ENCODE measurements at places on chromosomes 6 and 20.

DNA sequence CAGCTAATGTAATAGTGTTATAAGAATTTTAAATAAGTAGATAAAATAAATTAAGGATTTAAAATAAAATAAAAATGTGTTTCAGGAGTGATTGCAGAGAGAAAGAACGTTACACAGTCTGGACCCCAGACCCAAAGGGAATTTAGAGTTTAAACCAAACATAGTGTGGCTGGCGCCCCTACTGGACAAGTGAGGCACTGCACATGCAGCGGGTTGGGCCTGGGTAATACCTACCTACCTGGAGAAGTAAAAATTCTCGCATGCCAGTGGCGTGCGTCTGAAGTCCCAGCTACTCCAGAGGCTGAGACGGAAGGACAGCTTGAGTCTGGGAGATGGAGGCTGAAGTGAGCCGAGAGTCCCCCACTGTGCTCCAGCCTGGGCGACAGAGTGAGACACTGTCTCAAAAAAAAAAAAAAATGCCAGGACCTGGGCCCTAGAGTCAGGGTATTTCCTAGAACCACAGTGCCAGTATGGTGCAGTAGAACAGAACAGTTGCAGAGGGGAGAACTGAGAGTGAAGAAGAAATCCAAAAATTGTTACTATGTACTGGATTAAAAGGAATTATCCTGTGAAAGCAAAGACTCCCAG, 71.4 kb upstream of the TCF21 start:
- peak; percentile 84 for DNase-seq

DNA sequence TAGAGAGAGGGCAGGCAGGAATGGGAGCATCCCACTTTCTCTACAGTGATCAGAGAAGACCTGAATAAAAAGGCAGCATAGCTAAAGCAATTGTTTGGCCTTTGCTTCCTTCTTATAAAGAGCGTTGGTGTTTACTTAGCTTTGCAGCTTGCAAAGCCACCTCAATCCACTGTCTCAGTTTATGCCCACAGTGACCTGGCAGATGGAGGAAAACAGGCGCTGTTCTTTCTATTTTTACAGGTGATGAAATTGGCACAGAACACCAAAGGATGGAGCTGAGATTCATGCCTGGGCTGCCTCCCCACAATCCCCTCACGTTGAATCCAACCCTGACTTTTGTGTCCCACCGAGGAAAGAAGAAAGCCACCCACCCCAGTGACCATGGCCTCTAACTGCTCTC, 130.5 kb downstream of the TTLL2 start:
- DNase-seq = no peak

DNA sequence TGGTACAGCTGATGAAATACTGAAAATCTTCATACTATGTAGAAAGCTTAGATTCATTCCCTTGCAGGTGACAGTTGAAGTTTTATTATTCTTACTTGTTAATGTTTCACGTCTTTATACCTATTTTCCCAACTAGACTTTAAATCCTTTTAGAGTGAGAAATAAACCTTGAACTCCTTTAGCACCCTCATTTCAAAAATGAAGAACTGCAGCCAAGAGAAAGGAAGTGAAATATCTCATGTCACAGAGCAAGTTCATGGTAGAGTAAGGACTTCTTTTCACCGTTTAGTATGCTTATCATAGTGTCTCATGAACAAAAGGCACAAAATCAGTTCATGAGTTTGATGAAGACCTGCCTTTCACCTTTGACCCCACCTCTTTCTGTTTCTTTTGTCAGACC, 38.5 kb downstream of the ORC3 start:
- DNase-seq = no peak

- DNase-seq = no peak
Observed at GRCh38 chr6:69825904-69826303, 29.1 kb upstream of the LMBRD1 start.

GRCh38 chr20:38277691-38278090, 17.2 kb upstream of the KIAA1755 start:
- no peak for DNase-seq

DNA sequence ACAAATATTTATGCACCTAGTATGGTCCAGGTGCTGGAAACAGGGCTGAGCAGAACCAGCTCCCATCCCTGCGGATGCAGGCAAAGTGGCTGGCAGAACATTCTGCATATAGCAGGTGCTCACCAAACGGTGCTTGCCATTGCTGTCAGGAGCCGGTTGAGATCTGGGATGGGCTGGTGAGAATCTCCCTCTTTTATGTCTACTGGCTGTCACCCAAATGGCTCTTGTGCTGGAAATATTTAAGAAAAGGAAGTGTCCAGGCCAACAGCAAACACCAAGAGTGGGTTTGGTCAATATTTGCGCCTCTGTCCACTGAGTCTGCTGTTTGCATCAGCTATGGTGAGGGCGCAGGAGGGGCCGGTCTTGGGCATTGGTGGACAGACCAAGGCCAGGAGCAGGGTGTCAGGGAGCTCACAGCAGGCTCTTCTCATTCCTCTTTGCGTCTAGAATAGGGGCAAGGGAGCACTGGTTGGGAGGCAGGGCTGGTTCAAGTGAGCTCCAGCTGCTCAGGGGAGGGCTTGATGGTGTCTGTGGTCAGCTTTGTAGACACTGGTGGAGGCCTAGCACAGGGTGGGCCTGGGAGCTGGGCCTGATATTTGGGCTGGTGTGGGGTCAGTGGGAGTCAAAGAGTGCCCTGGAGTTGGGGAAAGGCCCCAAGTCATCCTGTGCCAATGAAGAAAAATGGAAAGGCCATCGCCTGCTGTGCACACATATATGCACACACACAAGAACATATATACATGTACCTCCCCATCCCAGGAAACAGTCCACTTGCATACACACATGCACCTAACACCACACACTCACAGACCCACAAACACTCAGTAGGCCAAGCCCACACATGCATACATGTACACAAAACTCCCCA, 1.4 kb upstream of the BPIFB2 start:
- DNase-seq = no peak

DNA sequence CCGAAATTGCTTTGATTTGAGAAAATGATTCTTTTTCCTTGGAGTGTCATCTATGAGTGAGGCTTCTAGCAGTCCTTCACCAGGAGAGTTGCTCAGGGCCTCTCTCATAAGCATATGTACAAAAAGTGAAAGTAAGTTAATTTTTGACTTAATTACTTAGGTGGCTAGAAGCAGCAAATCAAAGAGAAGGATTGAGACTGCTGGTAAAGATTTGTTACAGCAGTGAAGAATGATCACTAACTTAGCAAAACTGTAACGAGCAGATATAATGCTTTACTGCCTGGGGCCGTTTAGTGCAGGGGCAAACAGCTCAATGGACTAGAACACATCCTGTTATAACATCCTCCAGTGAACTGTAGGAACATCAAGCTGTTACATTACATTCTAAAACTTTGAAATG, 167.8 kb upstream of the RIPOR2 start:
- no peak for DNase-seq

DNA sequence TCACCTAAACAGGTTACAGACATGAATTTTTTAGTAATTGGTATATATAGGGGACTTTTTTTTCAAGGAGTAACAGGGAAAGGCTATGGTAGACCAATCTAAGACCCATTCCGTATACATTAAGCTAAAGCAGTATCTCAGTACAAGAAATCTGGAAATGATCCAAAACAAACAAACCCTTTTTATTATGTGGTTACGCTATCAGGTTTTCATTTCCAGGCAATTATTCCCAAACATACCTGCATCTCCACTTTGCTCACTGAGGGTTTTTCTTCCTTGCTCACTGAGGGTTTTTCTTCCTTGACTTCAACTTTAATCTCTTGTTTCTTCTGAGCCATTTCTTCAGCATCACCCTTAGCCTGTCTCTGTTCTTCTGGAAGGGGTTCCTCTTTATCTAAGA, 107.3 kb downstream of the EPB41L2 start:
- no peak for DNase-seq

Measured in Karpas-422 (cell line).